Posterior cingulate gyrus (tissue), 11 donors: ENCODE measurements at places on chromosomes 7 and 10.

DNA sequence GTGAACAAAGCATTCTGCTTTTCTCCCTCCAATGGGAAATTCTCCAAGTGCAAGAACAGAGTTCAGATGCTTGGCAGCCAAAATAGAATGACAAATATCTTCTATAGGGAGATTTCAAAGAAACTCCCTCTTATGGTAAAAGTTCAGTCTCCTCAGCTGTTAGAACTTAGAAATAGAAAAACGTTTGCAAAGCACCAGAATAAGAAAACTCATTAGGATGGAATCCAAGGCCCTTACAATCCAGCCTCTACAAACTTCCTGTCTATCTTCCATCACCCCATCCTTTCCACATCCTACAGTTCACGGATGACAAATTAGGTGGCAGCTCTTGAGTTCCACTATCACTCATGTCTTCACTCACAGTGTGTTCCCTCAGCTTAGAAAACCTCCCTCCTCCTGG lies 25.7 kb downstream of the FAM13C start:
- DNase-seq = no peak

- no peak for DNase-seq
These were observed 21.7 kb upstream of the WNT16 start for GRCh38 chr7:121307021-121307574.

GRCh38 chr7:79872176-79872575 lies 262.5 kb upstream of the GNAI1 start:
- DNase-seq = no peak

- DNase-seq = no peak
These were observed 43.1 kb upstream of the KLHL7 start for GRCh38 chr7:23062452-23062851.

DNA sequence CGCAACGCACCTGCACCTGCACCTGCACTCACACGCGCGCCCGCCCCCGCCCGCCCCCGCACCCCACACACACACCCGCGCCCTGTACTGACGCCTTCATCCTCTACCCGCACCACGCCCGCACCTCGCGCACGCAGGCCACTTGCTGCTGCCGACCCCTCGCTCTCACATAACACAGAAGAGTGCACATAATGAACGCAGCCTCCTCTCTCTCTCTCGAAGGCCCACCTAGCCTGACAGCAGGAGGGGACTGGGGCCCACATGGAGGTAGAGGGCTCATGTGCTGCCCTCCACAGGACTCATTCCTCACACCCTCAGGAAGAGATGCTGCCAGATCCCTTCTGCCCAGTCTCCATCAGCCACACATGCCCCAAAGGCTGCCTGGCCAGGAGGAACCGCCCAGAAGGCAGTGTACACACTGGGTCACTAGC lies 432 bp upstream of the CAMK2B start:
- no peak for DNase-seq

DNA sequence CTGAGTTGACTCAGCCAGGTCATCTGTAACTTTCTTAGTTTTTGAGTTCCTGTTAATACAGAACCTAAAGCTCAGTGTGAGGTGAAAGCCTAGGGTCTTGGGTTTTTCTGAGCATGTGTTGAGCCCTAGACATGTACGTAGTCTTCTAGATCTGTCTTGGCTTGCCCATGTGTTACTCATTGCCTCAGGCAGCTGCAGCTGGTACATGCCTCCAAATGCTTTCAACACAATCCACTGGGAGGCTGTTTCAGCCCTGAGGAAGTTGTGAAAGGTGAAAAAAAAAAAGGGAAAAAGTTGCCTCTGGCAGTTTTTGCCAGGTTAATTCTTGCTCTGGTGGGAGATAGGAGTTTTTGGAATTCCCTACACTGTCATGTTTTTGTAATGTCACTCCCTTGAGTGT lies 134.6 kb downstream of the RNF216 start:
- no peak for DNase-seq

DNA sequence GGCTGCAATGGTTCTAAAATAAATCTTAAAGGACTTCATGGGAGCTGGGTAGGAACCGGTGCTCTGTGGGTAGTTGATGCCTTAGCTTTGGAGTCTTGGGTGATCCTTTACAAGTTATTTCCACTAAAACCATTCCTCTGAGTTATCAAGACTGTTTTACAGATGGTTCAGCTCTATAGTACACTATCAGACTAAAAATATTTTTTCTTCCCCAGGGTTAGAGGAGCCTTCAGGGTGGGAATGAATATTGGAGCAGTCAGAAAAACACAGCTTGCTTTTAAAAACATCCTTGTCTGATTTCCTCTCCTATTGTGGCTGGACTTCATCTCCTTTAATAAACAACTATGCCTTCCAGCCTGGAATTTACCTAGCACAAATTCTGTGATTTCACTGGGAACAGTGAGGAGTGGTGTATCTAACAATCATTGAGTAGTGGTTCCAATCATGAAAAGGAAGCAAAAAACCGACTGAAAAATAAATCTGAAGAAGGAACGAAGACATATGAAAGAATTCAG lies 102.6 kb upstream of the AFAP1L2 start:
- DNase-seq = no peak

DNA sequence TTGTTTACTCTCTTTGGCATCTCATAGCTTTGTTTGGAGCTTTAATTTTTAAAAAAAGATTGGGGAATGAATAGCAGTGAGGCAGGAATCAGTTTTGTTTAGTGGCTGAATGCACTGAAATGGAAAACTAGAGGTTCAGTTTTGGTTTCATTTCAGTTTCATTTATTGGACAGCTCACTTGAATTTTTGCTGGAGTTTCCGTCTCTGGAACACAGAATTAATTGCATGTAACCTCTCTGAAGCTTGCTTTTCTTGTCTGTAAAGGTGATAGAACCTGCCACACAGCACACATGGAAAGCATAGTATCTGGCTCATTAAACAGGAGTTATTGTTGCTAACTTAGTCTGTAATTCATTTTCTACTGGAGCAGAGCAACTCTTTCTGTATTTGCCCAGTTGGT lies 7.1 kb downstream of the GRM8 start:
- no peak for DNase-seq

DNA sequence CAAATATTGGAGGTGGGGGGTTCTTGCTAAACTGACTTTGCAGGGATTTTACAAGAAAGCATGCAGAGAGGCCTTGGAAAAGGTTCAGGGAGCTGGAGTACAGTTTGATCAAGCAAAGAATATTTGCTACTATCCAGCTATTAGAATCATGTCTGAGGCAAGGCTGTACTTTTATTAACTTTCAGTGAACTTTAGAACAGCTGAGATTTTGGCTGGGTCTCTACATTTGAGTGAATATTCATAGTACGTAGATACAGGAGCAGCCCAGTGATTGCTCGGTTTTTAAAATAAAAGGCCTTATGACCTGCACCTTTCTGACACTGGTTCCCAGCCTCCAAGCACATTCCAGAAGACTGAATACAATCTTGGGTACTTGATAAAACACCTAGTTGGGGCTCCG lies 496.8 kb upstream of the AKR1E2 start:
- DNase-seq = no peak

DNA sequence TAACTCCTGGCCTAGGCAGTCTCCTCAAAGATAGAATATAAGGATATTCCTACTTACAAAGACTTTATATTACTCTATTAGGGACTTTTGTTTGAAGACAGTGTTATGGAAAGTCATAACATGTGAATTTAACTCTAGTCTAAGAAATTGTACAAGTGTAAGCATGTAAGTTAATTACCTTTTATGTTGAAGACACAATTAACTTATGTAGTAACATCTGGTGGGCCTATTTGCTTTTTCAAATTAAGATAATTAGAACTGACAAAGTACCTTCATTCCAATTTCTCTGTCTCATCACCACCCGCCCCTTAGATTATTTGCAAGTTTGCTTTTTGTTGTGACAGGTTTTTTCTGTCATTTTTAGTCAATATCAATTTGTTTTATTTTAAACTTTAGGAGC lies 126.0 kb upstream of the THSD7A start:
- no peak for DNase-seq

- DNase-seq = no peak
These were observed 229.8 kb upstream of the YAE1 start for GRCh38 chr7:39336442-39336841.

DNA sequence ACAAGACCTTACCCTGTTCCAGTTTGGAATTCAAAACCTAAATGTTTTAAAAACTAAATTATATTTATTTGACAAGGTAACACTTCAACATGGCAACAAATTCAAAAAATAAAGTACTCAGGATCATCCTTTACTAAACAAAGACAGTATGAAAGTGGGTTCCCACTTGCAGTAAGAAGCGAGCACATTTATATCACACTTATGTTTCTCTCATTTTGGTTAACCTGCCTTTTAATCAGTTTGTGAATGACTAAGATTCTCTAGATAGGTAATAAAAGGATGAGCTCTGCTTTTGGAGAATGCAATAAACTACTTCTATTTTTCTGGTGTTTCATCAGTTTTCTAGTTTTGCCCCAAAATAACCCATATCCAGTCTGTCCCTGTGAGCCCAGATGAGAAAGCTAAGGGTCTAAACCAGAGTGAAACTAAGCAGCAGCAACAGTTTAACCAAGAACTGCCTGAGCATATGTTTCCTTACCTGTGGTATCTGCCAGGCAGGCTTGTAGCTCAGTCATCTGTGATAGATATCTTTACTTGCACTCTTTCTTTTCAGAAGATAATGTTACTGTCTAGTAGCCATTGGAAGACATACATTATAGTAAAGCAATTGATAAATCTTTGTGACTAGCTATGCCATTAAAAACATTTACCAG lies 64.1 kb downstream of the ABLIM1 start:
- DNase-seq = no peak

DNA sequence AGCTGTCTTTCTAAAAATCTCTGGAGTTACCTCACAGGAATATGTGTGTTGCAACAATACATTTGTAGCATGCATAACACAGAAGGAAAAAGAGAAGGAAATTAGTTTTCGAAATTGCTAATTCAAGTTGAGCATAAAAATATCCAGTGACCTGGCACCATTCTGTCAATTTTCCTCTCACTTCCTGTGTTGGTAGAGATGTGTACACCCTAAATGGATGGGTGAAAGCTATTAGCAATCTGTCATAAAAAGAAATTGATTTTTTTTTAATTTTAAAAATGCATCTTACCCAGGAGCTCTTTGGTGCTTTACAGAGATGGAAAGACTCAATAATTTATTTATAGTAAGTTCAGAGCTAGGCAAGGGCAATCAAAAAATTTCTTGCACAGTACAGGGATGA lies 333.3 kb upstream of the TMEM229A start:
- DNase-seq = no peak

- DNase-seq = no peak
These were observed 396.2 kb upstream of the IGFBP3 start for GRCh38 chr7:46317256-46317655.

DNA sequence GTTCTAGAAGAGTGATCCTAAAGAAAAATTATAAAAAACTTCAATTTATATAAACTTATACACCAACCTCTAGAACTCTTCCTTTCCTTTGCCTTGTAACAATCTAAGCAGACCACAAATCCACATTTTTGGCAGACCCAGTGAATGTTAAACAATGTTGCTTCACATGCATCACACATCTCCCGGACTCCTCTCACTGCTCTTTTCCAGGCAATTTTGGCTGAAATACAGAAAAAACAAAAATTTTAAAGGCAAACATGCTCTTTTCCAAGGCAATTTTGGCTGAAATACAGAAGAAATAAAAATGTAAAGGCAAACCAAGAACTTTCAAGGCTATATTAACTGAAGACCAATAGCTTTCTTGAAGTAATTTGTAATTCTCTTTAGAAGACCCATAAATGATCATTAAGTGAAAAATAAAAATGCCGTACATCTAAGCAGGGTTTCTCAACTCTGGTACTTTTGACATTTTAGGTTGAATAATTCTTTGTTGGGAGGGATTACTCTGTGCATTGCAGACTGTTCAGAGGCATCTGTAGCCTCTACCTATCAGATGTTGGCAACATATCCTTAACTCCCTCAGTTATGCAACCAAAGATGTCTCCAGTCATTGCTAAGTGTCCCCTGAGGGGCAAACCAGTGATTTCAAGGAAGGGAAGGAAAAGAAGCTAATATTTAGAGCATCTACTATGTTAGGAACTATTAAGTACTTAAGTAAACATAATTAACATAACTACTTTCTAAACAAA lies 64.4 kb downstream of the NRBF2 start:
- DNase-seq = no peak

DNA sequence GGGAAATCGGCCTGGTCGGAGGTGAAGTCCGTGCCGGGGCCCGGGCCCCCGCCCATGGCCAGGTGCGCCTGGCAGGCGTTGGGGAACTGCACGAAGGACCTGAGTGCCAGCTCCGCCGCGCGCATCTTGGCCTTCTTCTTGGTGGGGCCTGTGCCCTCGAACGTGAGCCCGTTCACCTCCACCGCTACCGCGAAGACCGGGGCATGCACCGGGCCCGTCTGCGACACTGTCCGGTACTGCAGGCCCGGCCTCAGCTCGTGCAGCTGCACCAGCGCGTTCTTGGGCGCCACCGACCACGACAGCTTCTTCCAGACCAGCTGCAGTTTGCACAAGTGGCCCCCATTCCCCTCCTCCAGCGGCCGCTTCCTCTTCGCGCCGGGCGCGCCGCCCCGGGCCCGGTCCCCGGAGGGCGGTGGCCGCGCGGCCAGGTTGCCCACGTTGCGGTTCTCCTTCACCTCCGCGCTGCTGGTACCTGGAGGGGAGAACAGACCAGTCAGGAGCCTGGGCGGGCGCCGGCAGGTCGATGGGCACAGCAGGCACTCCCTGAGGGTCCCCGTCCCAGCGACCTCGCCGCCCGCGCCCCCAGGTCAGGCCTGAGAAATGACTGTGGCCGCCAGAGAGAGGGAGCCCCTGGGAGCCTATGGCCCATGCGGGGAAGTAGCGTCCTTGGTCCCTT lies 307.4 kb downstream of the WDR37 start:
- DNase-seq = no peak

GRCh38 chr7:6636741-6637543 lies at the start of gene ZNF316:
Gene ZNF316, plus strand, starts transcription at chr7:6637318. Its CDS starts 5,092 bp downstream, at chr7:6642410.
- peak; percentile 89 for DNase-seq

- DNase-seq = no peak
These were observed 1.8 kb downstream of the TUBAL3 start for GRCh38 chr10:5402798-5403197.

DNA sequence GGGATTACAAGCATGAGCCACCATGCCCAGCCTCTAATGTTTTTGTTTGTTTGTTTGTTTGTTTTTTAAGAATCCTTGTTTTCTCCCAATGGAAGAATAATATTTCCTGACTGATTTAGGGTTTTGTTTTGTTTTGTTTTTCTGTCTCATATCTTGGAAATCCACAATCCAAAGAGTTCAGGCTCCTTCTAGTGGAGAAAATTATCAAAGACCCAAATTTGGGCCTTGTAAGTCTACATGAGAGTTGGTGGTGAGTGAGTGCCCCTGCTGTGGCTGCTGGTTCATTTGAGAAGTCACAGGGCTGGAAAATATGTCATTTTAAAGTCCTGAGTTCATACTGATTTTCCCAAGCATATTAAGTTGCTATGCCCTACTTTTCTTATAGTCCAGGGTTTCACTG lies 33.5 kb upstream of the KLHL7 start:
- no peak for DNase-seq

- DNase-seq = no peak
These were observed 42.4 kb downstream of the CCNY start for GRCh38 chr10:35378541-35379210.

GRCh38 chr7:74429153-74429747 lies 24.5 kb upstream of the GTF2IRD1 start:
- no peak for DNase-seq

GRCh38 chr10:75410132-75411005 lies 8.8 kb upstream of the ZNF503 start:
- no peak for DNase-seq

GRCh38 chr7:43485580-43485979 lies 97.3 kb upstream of the STK17A start:
- no peak for DNase-seq
